ENCODE measurements at places on chromosomes 7 and 10.
A peak's percentile ranks its signal among the peaks of the same experiment; 100 is the strongest.

DNA sequence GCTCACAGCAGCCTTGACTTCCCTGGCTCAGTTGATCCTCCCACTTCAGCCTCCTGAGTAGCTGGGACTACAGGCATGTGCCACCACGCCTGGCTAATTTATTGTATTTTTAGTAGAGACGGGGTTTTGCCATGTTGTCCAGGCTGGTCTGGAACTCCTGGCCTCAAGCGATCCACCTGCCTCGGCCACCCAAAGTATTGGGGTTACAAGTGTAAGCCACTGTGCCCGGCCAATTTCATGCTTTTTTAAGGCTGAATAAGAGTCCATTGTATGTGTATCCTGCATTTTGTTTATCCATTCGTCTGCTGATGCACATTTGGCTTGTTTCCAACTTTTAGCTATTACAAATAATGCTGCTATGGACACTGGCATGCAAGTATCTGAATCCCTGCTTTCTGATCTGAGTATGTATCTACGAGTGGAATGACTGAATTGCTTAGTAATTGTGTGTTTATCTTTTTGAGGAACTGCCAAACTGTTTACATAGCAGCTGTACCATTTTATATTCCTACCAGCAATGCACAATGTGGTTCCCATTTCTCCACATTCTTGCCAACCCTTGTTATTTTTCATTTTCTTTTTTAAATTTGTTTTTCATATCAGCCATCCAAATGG, 37.3 kb upstream of the TPST1 start:
- no peak for DNase-seq

- no peak for DNase-seq
These were observed 578.9 kb downstream of the AUTS2 start for GRCh38 chr7:70177166-70177565.

GRCh38 chr10:34112171-34112782, 702.8 kb downstream of the PARD3 start:
- DNase-seq: no peak

DNA sequence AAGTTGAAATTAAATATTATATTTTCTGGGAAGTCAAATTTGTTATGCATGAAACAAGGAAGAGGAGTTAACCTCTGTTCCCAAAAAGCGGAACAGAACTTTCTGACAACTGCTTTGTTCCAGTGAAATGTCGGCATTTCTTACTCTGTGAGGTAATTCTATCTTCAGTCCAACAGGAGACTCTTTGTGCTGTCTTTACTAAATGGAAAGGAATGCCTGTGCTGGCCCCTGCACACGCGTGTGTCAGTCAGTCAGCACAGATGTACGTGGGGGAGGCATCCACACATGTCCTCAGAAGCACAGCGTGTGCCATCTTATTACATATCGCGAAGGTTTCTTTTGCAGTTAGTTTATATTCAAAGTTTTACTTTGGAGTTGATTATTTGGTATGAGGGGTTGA, 37.5 kb downstream of the NET1 start:
- DNase-seq: no peak

GRCh38 chr7:54847921-54848320, 88.9 kb upstream of the SEC61G start:
- DNase-seq: no peak

- no peak for DNase-seq
These were observed 129.9 kb downstream of the TRRAP start for GRCh38 chr7:99008181-99008631.

- no peak for DNase-seq
These were observed 196.1 kb upstream of the LRGUK start for GRCh38 chr7:133931053-133931452.

DNA sequence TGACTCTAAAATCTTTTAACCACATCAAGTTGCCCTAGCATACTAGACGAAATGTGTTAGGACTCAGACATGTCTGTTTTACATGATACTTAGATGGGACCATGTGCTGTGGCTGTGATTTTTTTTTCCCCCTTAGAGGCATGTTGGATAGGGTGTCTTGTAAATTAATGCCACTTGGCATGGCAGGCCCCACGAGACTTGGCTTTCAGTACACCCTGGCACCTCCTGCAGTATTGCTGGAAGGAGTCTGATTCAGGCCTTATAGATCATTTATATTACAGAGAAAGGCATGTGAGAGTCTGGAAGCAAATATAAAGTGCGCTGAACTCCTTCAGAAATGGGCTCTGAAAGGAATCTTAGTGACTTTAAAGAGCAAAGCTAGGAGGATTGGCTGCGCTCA, 494.1 kb downstream of the SDK1 start:
- no peak for DNase-seq

GRCh38 chr10:76067447-76067846, 636.0 kb downstream of the LRMDA start:
- no peak for DNase-seq

DNA sequence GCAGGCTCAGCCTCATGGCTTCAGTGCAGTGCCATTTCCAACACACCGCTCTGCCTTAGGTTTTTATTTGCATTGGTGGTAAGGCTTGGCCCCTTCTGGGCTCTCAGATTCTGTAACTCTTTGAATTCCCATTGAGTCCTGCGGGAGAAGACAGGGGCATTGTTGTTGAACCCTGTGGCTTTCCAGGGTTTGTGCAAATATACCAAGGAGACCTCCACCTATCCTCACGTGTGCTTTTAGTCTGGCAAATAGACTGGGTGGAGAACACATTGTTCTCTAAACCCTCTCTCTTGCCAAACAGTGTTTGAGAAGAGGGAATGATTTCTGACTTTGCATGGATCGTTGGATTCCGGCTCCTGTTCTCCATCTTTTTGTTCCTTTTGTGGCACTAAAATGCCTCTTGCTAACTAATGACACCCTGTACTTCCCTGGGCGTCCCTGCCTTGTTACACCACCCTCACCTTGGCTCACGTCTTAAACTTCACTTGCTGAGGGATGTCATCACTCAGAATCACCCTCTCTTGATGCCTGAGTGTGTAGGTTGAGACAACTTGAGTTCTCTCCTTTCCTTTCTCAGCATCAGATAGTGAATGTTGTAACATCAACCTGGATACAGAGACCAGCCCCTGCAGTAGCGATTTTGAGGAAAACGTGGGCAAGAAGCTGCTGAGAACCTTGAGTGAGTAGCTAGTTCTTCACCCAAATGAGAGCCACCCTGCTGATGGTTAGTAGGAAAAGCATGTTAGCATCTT, 40.5 kb downstream of the GOT1 start:
- no peak for DNase-seq

DNA sequence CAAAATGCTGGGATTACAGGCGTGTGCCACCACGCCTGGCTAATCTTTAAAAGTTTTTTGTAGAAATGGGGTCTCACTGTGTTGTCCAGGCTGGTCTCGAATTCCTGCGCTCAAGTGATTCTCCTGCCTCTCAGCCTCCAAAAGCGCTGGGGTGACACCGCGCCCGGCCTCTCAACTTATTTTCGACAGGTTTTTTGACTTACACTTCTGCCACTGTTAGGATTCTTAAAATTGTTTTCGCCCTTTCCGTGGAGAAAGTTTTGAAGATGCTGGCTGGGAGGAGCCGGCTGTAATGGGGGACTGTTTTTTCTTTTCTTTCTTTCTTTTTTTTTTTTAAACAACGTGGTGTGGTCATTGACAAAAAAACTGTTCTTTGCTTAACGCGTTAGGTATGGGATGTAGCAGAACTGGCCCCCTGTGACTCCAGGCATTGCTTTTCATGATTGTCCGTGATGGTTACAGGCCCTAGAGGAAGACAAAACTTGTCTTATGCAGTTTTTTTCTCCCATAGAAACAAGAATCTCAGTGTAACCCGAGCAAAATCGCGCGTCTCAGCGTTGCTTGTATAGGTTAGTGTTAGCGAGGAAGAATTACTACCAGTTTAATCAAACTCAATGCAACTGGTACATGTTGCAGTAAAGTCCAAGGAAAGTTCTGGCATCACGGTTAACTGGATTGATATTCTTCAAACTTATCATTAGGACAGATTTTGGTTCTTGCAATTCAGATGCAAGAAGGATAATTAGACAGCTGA, 72.2 kb downstream of the DAGLB start:
- no peak for DNase-seq

GRCh38 chr7:3146571-3147226, 103.0 kb upstream of the CARD11 start:
- no peak for DNase-seq

DNA sequence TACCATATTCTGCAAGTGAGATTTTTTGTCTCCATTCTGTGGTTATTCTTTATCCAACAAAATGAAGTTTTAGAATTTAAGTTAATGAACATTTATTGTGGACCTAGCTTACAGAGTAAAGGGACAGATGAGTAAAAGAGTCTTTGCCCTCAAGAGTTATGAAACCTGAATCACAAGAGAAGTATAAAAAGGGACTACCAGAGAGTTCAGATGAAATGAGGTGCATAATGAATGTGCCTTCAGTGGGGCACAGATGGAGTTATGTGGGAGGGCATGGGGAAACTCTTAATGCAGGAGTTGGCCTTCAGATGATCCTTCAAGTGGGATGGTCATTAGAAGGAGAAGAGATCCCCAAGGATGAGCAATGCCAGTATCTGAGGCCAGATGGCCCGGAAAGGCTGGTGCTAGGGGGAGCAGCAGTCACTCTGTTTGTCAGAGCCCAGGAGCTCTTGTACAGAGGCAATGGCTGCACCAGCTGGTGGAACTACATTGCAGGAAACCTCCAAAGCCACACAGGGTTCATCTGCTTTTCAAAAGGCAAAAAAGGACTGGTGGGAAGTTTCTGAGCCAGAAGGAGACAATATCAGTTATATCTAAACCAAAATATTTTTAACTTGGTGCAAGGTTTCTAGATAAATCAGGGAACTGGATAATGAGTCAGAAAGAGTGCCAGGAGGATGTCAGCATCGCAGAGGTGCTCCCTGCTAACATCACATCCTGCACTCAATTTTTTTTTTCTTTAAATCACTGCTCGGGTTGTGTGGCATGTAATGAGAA, 162.0 kb downstream of the KLF6 start:
- DNase-seq: no peak

- no peak for DNase-seq
These were observed 95.2 kb upstream of the FAM133B start for GRCh38 chr7:92685136-92686042.

GRCh38 chr10:117503244-117504205, 39.0 kb upstream of the EMX2 start:
- no peak for DNase-seq

DNA sequence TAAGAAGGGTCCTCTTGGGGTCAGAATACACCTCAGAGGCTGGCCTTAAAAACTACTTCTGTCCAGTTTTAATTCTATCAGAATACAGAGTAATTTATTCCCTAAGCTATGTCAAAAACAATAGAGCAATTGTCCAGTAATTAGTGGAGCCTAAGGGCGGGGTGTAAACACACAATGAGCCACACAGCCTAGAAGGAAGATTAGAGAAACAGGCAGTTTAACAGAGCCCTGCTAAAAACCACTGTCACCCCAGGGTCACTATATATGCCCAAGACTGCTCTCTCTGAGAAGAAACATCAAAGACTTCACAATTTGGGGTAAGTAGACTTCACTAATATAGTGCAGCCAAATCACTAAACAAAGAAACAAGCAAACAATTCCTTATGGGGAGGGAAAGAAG, 27.2 kb upstream of the WNT2 start:
- DNase-seq: no peak

DNA sequence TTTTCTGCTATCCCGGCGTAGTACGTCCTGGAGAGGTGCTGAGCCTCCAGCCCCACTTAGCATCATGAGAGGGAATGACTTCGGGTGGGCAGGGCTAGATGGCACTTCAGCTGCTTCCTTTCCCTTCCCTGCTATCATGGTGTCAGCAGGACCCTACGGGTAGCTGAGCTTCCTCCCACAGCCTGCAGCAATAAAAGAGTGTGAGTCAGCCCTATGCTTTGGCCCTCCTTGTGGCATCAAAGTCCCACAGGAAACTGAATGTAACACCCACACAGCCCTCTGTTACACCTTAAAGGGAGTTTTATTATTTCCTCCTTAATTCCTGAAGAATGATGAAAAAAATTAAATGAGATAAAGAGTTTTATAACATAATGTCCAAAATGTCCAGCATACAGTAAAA, 458.1 kb downstream of the RPS24 start:
- DNase-seq: no peak

- no peak for DNase-seq
These were observed 104.6 kb upstream of the CACNA2D1 start for GRCh38 chr7:82548141-82548688.

DNA sequence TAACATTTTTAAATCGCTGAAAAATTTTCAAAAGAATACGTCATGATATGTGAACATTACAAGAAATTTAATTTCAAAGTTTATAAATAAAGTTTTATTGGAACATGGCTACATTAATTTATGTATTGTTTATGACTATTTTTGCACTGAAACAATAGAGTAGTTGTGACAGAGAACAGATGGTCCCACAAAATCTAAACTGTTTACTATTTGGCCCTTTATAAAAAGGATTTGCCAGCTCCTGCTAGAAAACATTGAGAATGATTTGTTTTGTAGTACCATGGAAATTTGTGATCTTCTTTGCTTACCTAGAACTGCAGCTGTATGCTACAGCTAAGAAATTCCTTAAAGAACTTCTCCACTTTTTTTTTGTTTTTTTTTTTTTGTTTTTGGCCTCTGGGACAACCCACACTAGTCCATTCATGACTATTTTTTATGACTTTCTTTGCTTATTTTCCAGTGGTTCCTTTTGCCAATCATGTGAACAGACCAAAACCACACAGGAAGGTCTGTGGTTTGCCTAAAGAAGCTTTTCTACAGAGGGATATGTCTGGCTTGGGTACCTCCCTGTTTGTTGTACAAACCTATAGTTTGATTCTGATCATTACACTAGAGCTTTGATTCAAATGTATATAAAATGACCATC, 55.7 kb downstream of the ST7 start:
- no peak for DNase-seq

- peak; percentile 59 for DNase-seq
These were observed 50.6 kb upstream of the ITGB1 start for GRCh38 chr10:33008499-33009243.

- no peak for DNase-seq
These were observed 102.4 kb downstream of the OAT start for GRCh38 chr10:124316326-124316725.

DNA sequence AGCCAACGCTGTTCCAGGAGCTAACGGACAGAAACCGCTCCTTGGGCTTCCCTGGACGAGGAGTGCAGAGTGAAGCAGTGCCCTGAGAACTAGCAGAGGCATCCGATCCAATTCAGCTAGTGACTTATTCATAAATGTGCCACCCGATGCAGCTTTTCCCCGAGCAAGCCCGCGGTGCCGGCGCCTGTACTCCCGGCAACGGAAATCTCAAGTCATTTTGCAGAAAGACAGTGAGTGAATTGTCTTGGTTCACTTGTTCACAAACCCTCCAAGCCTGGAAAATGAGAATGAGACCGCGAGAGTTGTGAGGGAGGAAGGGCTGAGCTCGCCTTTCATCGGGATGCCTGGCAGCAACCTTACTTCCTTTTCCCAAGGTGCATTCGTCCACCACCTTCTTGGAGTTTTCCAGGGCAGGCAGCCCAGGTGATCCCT, 87.5 kb downstream of the COBL start:
- DNase-seq: no peak

- no peak for DNase-seq
These were observed 613.7 kb upstream of the MKI67 start for GRCh38 chr10:128739930-128740329.

DNA sequence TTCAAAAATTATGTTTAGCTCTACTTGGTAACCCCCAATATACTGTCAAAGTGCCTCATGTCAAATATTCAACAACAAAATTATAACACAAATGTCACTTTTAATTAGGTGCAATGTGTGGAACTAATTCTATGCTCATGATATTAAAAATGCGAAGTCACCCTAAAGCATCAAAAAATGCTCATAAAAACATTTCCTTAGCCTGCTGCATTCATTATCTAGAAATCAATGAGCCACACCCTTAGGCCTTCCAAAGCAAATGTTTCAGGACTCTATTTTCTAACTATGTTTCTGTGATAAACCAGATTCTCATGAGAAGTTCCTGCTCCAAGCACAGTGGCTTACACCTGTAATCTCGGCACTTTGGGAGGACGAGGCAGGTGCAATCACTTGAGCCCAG, 75.0 kb upstream of the ANK3 start:
- no peak for DNase-seq
